ENCODE measurements at places on chromosomes 12 and 14.

GRCh38 chr12:96236221-96236822, 42.1 kb downstream of the ELK3 start:
- peak; percentile 30 for DNase-seq

- no peak for DNase-seq
Observed at GRCh38 chr14:92561906-92562479, 48.4 kb downstream of the RIN3 start.

- DNase-seq, result no peak
Observed at GRCh38 chr14:45091710-45092109, 7.8 kb downstream of the PRPF39 start.

DNA sequence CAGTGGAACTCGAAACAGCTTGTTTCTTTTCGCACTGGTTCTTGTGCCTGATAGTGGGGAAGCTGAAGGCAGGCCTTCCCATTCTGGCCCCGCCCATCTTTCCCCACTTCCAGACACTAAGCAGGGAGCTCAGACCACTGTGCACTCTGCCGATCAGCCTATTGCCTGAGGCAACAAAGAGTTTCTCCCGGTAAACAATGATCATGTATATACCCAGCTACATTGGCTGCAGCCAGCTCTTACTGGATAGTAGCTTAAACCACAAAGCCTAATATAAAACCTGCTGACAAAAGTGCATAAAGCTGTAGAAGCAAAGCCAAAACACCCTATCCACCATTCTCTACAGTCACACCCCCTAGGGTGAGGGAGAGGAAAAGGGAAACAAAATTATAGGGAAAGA, 24.7 kb upstream of the GLIPR1 start:
- no peak for DNase-seq

DNA sequence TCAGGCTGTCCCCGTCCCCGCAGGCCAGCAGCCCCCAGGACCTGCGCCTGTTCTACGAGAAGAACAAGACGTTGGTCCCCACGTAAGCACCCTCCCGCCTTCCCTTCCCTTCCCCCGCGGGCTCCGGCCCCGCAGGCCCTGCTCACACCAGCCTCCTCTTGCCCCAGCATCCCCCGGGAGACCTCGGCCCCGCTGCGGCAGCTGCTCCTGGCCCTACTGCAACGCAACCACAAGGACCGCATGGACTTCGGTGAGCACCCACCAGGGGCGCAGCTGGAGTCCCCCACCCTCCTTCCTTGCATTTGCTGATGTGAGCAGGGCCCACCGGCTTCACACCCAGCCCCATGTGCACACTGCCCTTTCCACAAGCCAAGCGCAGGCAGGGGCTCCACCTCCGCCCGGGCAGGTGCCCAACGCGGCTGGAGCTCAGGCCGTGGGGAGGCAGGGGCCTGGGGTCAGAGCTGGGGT, 15.4 kb downstream of the ULK1 start:
- DNase-seq, result no peak

Data from T-helper 9 cell (primary cell).